Ammon's horn (tissue), 1 donor: ENCODE measurements at places on chromosomes 12 and 14.
A peak's percentile ranks its signal among the peaks of the same experiment; 100 is the strongest.

GRCh38 chr12:130162745-130163460 is 639 bp downstream of the FZD10 start:
- no peak for DNase-seq

DNA sequence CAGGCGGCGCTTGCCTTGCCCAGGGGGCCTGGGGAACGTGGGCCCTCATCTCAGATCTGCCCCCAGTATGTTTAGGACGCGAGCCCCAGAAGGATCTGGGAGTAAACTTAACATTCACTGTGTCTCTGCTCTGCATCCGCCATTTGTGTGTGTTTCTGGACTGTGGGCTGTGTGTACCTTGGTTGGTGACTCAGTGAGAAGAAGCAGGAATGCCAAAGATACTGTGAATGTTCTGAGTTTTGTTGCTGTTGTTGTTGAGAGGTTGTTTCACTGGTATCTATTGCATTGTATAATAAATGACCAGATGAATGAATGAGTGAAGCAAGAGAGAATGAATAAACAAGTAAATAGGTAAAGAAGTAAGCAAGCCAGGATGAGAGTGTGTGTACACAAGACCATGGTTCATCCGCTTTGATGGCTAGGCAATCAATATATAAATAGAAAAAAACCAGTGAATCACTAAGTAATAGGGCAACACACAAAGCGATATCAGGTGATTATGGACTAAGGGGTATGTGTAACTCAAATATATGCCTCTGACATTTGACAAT is 20.5 kb downstream of the MEG3 start:
- DNase-seq, result no peak

GRCh38 chr14:60651796-60652673 is 2.8 kb upstream of the SIX1 start:
- DNase-seq, result no peak

DNA sequence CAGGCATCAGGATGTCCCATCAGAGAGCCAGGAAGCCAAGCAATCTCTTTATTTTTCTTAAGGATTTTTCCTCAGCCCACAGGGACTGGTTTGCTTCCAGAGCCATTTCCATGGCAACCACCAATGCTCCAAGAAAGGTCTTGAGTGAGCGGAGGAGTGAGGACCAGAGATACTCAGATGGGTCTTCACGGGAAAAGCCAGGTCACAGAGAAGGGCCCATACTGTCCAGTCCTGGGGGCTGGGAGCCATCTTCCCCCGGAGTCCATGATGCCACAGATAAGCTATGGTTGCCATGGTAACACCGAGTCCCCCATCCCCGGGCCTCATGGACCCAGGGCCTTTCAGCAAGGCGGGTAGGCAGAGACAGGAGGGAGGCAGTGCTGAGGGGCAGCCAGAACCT is 28.6 kb downstream of the CMKLR1 start:
- DNase-seq, result peak; percentile 46

DNA sequence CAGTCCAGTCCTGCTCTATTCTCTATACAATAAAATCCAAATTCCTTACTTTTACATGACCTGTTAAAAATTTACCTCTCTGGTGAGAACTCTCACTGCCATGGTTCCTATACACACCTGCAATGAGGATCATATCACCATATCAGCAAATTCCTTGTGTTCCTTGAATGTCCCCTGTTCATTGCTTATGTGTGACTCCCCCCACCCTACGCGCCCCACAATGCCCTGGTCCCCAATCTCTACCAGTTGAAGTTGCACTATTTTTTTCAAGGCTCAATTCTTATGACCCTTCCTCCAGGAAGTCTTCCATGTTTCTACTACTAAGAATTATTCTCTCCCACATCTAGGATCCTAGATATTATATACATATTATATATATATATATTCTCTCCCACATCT is 82.2 kb upstream of the NEDD1 start:
- no peak for DNase-seq

- no peak for DNase-seq
Measured at GRCh38 chr14:34063470-34064164, 112.7 kb upstream of the EGLN3 start.

DNA sequence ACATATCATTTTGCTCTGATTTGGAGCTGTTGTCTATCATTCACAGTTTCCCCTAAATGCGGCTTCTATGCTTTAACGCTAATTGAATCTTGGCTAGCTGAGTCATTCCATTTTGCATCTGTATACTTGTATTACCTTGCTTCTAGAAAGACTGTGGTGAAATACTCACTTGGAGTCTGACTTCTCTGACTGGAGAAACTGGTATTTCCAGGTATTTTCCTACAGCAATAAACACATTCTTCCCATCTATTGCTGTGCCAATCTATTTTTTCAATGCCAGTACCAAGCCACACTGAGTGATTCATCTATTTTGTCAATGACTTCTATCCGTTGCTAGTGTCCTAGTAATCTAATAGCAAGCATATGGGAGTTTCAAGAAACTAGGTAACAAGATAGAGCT is 76.0 kb upstream of the ST8SIA1 start:
- DNase-seq, result no peak

GRCh38 chr14:100551056-100551455 is 36.2 kb downstream of the BEGAIN start:
- DNase-seq, result no peak

- DNase-seq, result no peak
Measured at GRCh38 chr14:96221109-96221650, 16.5 kb downstream of the BDKRB2 start.

GRCh38 chr12:14628771-14629170 is 61.1 kb upstream of the PLBD1 start:
- no peak for DNase-seq

DNA sequence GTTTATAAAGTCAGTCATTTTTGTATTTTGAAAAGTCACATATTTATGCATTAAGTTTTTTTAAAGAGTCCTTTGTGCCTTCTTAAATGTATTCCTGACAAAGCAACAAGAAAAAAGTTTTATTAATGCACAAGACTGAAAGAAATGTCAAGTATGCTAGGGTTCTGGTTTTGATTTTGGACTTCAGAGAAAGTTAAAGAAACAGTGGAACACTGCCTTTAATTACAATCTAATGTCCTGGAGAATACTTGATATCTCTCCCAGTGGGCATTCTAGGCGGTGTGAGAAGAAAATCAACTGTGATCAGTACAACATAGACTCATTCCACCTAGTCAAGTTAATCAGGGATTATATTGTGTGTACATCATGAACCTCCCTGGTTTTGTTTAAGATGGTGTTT is 49.9 kb downstream of the PRICKLE1 start:
- no peak for DNase-seq

DNA sequence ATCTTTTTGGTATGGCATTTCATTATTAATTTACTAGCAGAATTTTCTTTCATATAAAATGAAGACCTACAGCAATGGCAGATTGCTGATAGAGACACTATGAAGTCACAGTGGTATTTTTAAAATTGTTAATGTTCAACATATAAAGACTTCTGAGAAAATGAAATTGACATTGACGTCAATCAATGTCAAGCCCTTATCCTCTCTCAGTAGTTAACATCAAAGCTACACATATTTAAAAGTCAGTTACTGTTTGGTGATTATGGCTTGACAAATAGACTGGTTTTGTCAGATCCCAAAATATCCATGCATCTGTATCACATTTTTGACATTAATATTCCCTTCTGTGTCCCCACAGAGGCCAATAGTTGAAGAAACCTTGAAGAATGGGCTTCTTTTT is 1069.1 kb upstream of the SEL1L start:
- DNase-seq, result no peak

DNA sequence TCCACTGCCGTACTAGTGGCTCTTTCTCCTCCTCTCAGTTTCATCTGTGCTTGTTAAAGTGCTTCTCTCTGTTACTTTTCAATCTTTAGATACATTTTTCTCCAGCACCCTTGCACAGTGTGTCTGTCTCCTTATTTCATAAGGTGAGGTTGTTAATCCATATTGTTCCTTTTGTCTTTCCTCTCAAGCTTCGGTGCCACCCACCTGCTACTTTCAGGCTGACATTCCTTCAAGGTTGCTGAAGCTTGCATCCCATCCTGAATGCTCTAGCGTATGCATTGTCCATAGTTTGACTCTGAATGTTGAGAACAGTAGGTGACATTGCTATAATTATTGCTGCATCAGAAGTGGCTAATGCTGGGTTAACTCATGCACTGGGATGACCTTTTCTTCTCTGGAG is 20.6 kb downstream of the TUNAR start:
- DNase-seq, result no peak

- DNase-seq, result peak; percentile 17
Measured at GRCh38 chr12:9940375-9940774, 8.2 kb upstream of the CLEC2A start.

DNA sequence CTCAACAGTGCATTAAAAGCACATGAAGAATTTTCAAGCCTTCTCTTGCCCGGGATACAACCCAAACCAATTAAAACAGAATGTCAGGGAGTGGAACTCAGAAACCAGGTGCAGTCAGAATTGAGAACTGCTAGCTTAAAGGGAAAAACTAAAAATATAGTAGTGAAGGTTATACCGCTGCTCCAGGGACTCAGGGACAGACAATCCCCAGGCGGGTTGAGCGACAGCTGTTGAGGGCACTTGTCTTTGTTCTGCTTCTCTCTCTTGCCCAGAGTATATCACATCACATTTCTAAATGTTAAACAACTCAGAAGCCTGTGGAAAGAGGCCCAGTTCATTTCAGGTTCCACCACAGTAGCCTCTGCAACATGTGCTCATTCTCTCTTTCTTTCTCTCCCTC is 93.1 kb downstream of the SLC5A8 start:
- no peak for DNase-seq

- DNase-seq, result no peak
Measured at GRCh38 chr12:6902448-6902847, 2.2 kb upstream of the LRRC23 start.

DNA sequence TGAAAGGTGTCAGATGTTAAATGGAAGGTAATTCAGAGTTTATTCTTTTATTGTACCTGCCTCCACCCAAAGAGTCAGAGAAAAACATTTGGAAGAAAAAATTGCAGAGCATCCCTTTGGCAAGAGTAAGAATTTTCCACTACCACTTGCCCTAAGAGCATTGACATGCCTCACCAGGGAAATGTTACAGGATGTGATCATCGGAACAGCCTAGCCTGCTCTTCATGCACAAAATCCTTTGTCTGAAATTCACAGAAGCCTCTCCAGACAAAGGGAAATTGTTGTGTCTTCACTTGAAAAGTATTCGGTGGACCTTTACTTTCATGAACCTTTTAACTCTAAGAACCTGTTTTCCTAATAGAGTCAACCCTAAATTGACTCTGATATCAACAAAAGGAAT is 36.9 kb downstream of the ATP2A2 start:
- peak; percentile 42 for DNase-seq

- no peak for DNase-seq
Measured at GRCh38 chr14:53952533-53952932, 4.1 kb downstream of the BMP4 start.
